NCI-H2029 (cell line): ENCODE measurements at places on chromosomes 11 and 22.
A peak's percentile ranks its signal among the peaks of the same experiment; 100 is the strongest.

DNA sequence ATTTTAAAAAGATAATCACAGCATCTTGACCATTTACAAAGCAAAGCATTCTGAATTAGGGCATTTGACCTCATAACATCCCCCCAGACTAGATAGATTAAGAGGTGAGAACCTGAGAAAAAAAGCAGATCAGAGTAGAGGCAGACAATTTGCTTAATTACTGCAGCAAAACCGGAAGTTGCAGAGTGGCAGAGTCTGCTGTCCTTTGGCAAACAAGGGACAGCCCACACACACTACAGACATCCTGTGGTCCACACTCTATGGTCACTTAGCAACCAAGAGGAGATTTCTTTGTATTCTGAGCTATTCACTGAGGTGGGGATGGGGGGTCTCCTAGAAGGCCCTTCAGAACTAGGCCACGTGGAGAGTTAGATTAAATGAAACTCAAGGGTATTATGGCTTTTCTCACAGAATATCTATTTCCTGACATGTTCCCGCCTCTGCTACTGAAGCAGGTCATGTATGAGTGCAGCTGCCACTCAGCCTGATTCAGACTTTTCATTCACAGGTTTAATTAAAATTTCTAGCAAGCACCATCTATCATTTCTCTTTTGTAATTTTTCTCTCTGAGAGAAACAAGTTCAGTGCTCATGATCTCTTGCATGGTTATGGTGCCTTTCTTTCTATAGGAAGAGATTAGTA lies 48.5 kb downstream of the SVIP start:
- peak; percentile 3 for DNase-seq

DNA sequence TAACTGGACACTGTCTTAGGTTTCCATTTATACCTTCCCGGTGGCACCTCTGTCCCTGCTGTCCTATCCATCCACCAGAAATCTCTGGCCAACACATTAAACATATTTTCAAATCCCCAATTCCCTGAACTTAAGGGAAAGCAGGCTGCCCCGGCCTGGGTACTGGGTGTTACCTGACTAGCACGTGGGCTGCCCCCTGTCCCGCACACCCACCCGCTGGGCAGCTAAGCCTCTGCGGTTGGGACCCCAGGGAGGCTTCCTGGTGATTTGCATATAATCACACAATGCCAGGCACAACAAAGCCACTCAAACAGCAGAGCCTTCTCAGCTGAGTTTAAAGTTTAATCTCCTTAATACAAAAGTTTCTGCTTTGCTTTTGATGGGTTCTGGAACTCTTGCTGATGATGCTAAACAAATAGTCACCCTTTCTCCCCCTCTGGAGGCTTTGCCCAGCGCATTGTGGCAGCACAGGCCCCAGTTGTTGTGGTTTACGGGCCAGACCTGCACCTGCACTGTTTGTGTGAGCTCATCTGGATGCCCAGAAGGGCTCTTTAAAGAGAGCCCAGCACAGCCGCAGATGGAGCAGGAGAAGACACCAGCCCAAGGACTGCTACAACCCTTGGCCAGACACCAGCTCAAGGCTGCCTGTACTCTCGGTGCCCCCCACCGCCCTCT lies 59.9 kb upstream of the POU2AF1 start:
- DNase-seq: peak; percentile 68

GRCh38 chr11:97610000-97610399 lies 1220.2 kb downstream of the JRKL start:
- DNase-seq: no peak

DNA sequence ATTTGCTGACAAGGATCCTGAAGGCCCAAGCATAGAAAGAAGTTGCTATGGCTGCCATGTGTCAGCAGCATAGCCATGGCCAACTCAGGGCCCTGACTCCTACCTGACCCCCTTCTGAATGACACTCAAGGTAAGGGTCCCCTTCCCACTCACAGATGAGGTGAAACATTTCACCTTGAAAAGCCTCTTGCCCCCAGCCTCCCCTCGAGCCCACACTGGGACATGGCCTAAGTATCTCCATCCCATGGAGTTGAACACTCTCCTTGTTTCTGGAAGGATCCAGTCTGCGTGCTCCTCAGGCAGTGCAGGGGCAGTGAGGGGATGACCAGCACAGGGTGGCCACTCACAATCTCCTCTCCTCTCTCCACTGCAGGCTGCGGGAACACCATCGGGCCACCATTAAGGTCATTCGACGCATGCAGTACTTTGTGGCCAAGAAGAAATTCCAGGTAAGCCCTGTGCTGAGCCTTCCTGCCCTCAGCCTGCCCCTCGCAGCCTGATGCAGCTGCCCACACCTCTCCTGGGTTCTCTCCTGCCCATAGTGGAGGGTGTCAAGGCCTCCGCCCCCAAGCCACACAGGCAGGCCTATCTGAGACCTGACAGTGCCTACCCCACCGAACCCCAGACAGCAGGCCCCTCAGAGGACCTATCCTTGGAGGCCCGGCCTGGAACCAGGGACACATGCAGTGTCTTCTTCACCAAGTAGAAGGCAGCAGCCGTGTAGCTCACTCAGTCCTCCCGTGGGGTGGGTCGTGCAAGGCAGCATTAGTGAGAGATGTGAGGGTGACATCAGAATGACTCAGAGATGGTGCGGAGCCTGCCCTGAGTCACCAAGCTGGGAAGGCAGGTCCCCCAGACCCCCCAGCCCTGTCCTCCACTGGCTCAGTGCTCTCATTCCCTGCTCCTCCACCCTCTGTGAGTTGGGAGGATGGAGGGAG lies 68.9 kb upstream of the KCNQ1OT1 start:
- DNase-seq: no peak

GRCh38 chr11:75642402-75643113 lies 26.3 kb downstream of the MAP6 start:
- peak; percentile 48 for DNase-seq

DNA sequence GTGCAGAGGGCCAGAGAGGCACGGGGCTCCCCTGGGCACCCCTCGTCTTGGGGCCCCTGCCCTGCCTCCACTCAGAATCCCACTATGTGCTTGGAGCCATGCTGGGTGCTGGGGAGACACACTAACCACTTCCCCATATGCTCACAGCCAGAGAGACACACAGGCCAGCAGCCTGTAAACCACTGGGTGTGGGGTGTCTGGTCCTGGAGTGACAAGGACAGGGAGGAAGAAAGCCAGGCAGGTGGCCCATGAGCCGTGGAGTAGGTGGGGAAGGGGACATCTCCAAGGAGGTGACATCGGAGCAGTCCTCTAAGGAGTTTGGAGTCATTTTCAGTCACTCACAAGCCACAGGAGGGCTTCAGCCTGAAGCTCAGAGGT lies 58.9 kb downstream of the CDKN1C start:
- DNase-seq: no peak

DNA sequence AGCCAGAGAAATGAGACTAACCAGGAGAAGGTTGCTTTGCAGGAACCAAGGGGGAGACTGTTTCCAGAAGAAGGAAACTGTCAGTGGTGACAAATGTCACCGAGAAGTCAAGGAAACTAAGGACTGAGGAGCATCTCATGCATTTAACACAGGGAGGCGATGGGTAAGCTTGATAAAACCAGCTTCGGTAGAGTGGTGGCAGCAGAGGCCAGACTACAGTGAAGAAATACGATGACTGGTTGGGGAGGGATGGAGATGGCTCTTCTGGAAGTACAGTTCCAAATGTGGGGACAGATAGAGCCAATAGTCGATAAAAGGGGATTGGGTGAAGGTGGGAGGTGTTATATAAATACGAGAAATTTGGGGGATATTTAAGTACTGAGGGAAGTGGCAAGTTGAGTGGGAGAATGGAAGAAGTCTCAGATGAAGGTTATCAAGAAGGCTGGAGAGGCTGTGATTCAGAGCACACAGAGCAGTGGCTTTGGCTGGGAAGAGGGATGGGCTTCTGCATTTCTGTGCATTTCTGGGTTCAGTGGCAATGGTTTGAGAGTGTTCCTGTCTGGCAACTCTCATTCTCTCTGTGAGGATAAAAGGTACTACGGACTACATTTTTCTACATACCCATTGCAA lies 29.2 kb downstream of the SC5D start:
- DNase-seq: no peak
